ENCODE measurements at places on chromosomes 12 and 14. TPM values are rescaled to one million over a fixed set of nuclear protein-coding genes. Genes with fewer than 3 reads are reported as not detected.

Gene SDR9C7
- not detected for total RNA-seq

Gene NAV3
- 40.1 TPM for total RNA-seq

Gene TSPAN11
- 31.1 TPM for total RNA-seq

Gene ARID4A
- 7.0 TPM for total RNA-seq

Gene GALC
- total RNA-seq: 9.6 TPM

Gene CCDC88C
- 40.6 TPM for total RNA-seq

Gene MAPK1IP1L
- 86.0 TPM for total RNA-seq

Gene SLC35E3
- total RNA-seq: 1.1 TPM

Gene MORN3
- total RNA-seq: 0.73 TPM

Gene DDHD1
- 19.6 TPM for total RNA-seq

Gene TRHDE
- 1.5 TPM for total RNA-seq

Gene NAB2
- total RNA-seq: 17.2 TPM

Gene NOXRED1
- total RNA-seq: not detected

Gene TAS2R31
- 2.9 TPM for total RNA-seq

Gene GALNT4
- 11.4 TPM for total RNA-seq

Gene NYNRIN
- total RNA-seq: 8.5 TPM

Gene KCNK13
- not detected for total RNA-seq

Gene NDRG2
- 3.1 TPM for total RNA-seq

Gene STON2
- 3.4 TPM for total RNA-seq

Gene LPAR5
- not detected for total RNA-seq

Gene TSPAN8
- not detected for total RNA-seq

Gene ACRBP
- 0.58 TPM for total RNA-seq

Gene FSCB
- not detected for total RNA-seq

Gene SERPINA9
- total RNA-seq: not detected

Gene VIPAS39
- 29.1 TPM for total RNA-seq

Gene C3AR1
- 0.44 TPM for total RNA-seq

Gene MYF5
- total RNA-seq: not detected

Gene TMEM179
- 0.53 TPM for total RNA-seq

Gene CRACR2A
- total RNA-seq: 6.7 TPM

Gene ZNF740
- total RNA-seq: 10.9 TPM

Gene EMP1
- total RNA-seq: 744 TPM
